ENCODE measurements at places on chromosomes 3 and 15.
A peak's percentile ranks its signal among the peaks of the same experiment; 100 is the strongest.

GRCh38 chr3:4749567-4750002 is 229.7 kb upstream of the BHLHE40 start:
- DNase-seq: no peak

DNA sequence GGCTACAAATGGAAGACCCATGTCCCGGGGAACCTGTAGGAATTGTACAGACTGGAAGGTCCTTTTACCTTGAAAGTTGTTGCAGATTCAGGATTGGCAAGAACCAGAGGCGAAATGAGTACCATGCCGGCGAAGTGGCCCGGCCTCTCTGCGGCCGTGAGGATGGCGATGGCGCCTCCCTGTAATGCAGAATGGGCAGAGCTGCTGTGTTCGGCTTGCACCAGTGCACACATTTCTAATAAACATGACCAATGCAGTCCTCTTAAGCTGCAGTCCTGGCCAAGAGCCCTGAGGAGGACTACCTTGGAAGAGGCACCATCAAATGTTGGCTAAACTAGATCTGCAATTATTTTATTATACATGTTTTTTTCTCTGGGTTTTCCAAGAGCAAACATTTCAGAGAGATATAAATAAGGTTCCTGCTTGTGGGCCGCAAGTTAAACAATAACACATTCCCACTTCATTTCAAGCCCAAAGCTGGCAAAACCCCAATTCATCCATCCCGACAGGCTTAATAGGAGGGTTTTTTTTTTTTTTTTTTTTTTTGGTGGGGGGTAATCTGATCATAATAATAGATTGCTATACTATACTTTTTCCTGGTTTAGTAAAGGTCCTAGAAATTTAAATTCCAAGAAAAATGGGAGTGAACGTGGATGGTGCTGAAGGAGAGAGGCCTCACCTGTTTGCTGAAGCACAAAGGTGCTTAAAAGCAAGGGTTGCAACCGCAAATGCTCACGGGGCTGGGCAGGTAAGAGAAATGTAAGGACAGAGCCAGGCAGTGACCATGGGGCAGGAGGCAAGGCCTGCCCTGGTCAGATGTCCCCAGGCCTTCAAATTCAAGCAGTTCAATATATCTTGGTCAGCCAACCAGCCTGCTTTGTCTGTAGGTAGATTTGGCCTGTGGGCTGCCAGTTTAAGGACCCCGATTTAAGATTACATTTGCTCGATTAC is 48.5 kb downstream of the ABTB1 start:
- no peak for DNase-seq

- DNase-seq: no peak
Observed at GRCh38 chr3:189824629-189825312, 193.6 kb downstream of the TP63 start.

GRCh38 chr3:84547207-84547606 is 411.6 kb upstream of the CADM2 start:
- no peak for DNase-seq

DNA sequence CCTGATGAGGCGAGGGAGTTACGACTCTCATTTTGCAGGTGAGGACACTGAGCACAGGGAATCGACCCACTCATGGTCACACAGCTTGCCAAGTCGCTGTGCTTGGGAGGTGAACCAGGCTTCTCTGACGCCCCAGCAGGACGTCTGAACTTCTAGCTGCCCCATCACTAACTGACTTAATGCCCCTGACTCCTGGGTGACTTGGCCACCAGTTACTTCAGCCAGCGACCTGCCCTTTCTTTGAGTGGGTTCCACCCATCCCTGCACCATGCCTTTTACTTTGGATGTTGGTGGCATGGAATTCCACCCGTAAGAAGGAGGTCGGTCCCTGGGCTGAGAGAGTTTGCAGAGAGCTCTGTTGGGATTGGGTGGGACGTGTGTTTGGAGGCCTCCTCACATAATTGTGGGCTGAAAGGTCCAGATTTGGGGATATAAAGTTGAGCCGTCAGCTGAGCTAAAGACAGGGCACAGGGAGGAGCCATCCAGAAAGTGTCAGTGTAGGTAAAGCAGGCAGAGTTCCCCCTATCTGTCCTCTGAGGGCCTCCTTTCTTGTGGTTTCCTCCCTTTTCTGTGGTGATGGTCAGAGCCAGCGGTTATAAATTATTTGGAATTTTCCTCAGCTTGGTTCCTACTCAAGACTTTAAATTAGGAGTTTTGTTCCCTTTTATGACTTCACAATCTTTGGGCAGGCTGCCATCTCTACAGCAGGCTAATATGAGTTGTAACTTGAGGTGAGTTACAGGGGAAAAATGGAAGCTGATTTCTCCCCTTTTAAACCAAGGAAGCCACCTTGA is 55.0 kb downstream of the FLNB start:
- no peak for DNase-seq

GRCh38 chr3:5840056-5840455 is 652.5 kb downstream of the EDEM1 start:
- DNase-seq: no peak

GRCh38 chr3:9743548-9743947 is 6.2 kb upstream of the OGG1 start:
- no peak for DNase-seq

DNA sequence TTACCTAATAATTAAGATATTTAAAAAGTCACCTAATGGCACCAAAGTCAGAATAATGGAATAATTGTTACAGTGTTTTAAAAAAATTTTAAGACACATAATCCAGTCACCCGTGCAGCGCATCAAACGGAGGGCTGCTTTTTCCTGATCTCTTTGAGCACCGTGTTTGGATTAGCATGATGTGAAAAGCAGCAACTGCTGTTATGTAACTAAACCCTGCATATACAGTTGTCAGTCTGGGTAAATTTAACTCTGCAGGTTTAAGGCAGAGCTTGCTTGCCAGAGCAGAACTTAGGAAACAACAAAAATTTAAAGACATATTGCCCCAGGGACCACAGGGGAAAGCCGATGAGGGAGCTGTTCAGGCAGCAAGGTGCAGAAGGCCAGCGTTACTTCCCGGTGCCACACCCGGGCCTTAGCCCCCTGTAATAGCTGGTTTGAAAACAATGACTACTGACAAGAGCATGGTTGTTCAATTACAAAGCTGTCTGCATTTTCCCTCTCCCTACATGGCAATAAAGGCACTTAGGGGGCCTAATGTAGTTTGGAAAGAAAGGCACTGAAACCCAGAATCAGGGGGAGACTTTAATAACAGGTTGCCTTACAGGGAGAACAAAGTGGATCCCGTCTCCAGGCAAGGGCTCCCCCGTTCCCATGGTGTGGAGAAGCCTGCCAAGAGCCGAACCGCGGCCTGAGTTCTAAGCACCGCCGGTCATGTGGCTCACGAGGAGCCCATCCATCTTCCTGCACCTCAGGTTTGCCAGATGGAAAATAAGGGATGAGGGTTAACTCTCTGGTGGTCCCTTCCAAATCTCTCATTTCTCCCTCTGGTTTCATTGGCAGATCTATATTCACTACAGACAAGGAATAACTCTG is 32.2 kb downstream of the RORA start:
- DNase-seq: no peak

- DNase-seq: no peak
Observed at GRCh38 chr3:195124378-195124992, 146.5 kb downstream of the XXYLT1 start.

GRCh38 chr3:185632996-185633395 is 46.9 kb downstream of the SENP2 start:
- DNase-seq: no peak

DNA sequence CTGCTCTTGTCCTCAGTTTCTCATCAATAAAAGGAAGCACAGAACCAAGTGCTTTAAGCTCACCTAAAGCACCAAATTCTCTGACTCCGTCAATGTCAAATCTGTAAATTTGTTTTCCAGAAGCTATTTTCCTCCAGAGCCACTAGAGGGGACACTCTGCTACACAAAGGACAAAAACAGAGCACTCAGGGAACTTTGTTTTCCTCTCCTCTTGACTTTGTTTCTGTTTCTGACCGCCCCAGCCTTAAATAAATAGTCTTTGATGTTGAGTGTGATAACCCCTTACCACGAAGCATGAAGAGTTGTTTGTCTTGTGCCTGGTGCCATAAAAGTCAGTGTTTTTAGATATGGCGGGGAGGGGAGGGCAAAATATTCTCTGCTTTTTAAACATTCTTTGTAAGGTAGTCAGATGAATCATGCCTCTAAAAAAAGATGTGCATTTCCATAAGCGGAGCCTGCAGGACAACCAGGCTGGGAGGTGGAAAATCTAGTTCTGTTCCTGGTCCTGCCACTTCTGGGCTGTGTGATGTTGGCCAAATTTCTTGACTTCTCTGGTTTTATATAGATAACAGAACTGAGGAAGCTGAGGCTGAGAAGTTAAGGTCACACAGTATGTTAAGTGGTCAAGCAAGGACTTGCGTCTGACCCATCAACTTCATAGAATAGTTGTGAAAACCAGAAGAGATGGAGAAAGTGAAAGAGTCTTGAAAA is 7.3 kb upstream of the ZBTB38 start:
- peak; percentile 13 for DNase-seq

DNA sequence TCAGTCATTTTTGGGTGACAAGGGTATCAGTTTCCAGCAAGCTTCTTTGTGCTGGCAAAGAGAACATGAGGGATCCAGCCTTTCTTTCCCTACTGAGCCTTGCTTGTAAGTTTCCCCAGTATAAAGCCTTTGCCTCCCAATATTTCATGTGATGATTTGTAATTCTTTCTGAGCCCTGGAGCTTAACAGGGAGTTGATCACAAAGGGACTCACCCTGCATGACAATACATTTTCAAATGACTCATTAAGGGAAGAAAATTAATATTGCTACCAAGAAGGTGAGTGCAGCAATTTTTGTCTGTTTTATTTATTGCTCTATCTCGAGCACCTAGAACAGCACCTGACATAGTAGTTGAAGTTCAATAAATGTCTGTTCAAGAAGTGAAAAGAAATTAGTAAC is 27.7 kb downstream of the OXSM start:
- DNase-seq: no peak

DNA sequence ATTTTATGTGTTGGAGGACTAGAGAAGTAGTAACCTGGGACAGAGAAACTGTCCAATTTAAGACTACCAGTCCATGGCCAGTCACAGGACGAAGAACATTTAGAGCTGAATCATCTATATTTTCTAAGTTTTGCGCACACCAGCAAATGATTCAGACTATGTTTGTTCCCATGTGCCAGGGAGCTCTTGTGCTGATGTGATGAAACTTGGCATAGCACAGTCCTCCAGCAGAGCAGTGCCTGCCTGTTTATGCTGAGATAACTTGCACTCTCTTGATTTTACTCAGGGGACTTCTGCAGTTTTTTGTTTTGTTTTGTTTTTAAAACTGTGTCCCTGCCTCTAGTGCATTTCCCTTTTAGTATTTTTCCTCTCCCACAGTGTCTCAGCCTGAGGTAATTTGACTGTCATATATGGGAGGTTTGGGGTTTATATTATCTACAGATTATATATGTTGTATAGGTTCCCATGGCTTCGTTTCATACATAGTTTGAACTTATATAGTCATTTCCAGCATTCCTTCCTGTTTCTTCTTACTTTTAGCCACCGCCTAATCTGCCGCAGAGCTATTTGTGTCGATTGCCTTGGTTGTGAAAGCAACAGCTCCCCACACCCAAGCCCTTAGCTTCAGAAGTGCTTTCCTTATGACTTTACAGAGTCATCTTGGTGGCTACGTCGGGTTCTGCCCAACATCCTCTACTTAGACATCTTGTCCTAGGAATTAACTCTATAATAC is 45.5 kb downstream of the PPM1L start:
- DNase-seq: no peak

GRCh38 chr15:27851858-27852210 is 247.3 kb downstream of the OCA2 start:
- DNase-seq: no peak

DNA sequence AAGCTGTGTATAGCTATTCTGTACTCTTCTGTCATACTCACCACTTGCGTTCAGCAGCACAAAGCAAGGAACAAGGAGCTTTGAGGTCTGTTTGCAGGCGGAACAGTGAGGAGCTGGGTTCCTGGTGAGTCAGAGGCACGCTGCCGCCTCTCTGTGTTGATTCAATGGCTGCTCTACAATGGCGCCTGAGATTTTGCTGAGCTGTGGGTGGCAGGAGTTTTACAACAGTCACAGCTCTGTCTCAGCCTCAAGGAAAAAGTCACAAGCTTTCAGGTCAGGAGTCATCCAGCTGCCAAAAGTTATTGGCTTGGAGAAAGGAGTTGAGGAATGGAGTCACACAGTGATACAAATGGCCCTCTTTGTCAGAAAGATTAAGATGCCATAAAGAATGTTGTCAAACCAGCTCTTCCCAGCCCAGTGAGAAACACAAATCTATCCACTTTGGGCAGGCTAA is 98.1 kb downstream of the SSR3 start:
- DNase-seq: no peak

- no peak for DNase-seq
Observed at GRCh38 chr15:36498401-36498800, 81.0 kb upstream of the CDIN1 start.

GRCh38 chr3:195810455-195810845 is 1.3 kb downstream of the MUC4 start:
- no peak for DNase-seq

DNA sequence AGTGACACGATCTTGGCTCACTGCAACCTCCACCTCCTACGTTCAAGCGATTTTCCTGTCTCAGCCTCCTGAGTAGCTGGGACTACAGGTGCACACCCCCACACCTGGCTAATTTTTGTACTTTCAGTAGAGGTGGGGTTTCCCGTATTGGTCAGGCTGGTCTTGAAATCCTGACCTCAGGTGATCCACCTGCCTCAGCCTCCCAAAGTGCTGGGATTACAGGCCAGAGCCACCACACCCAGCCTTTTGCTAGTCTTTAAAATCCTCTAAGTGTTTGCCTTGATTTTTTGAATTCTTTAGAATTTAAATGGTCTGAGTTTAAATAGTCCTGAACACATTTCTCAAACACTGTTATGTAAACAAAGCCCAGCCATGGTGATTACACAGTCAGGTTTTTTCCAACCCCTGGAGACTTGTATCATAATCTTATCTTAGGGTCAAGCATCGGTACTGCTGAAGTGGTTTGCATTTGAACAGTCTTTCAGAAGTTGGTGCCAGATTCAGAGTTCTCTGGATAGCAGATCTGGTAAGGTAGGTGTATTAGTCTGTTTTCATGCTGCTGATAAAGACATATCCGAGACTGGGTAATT is 28.2 kb upstream of the PIAS1 start:
- no peak for DNase-seq

DNA sequence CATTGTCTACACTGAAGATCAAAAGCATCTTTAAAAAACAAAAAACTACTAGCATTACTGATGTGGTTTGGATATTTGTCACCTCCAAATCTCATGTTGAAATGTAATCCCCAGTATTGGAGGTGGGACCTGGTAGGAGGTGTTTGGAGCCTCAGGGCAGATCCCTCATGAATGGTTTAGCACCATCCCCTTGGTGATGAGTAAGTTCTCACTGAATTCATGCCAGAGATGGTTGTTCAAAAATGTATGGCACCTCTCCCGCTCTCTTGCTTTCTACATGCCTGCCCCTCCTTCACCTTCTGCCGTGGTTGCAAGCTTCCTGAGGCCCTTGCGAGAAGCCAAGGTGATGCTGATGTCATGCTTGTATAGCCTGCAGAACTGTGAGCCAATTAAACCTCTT is 136.6 kb upstream of the FHIT start:
- no peak for DNase-seq
